ENCODE measurements at places on chromosomes 16 and 17. TPM values are rescaled to one million over a fixed set of nuclear protein-coding genes. Genes with fewer than 3 reads are reported as not detected.

Gene HOXB13
- 0.07 TPM for total RNA-seq

Gene WNK4
- 0.66 TPM for total RNA-seq

Gene CCL8
- not detected for total RNA-seq

Gene OR1F1
- 0.14 TPM for total RNA-seq

Gene DNASE1L2
- 0.36 TPM for total RNA-seq

Gene SYCE1L
- 1.9 TPM for total RNA-seq

Gene GABARAPL2
- total RNA-seq, result 50.1 TPM

Gene PDK2
- 12.3 TPM for total RNA-seq

Gene TNFRSF13B
- total RNA-seq, result not detected

Gene WDR90
- total RNA-seq, result 14.6 TPM

Measured in thoracic aorta endothelial cell (primary cell).